ENCODE measurements at places on chromosomes 6 and 20. TPM values are rescaled to one million over a fixed set of nuclear protein-coding genes. Genes with fewer than 3 reads are reported as not detected.

Gene NR2E1
- total RNA-seq, result not detected

Gene GLP1R
- total RNA-seq, result not detected

Gene HCRTR2
- total RNA-seq, result not detected

Gene CLPSL2
- total RNA-seq, result not detected

All from T-helper 2 cell treated with Interferon-gamma antibody and Interleukin-4, amounts not matched to agents 100 ng/mL and 5 ng/mL, for 36 hours (primary cell).